ENCODE measurements at places on chromosomes 6 and 20.
A peak's percentile ranks its signal among the peaks of the same experiment; 100 is the strongest.

DNA sequence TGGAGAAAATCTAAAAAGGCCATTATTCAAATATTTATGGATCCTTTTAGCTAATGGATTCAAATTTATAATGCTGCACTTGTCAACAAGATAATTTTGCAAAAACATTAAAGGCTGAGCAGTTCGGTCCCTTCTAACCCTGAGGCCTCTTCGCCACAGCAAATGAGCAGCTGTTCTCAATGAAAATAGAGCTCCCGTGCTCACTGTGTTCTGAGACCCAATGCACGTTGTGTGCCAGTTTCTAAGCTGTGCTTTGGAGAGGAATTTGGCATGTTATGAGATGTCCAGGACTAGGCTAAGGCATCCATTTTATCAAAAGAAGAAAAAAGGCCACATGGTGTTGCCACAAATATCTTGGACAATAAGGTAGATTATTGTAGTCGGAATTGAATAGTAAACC lies 220.1 kb upstream of the TSHZ2 start:
- DNase-seq, result no peak

DNA sequence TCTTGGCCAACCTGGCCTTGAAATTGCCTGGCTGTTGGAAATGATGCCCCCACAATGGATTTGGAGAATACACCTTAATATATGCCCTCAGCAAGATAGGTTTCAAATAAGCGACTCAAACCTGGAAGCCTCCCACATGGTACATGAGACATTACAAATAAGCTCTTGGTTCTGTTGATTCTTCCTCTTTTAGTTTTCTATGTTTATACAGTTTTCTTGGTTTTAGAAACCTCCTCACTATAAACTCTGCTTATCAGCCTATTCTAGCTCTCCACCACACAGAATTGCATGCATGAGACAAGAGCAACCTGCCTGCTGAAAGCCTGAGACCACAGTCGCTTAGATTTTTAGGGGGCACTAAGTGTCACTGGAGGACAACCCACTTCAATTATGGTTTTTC lies 108.8 kb upstream of the PREP start:
- DNase-seq, result no peak

- no peak for DNase-seq
Measured at GRCh38 chr6:63649269-63649668, 13.7 kb downstream of the PHF3 start.

- peak; percentile 42 for DNase-seq
Measured at GRCh38 chr6:167485186-167485978, 160.5 kb downstream of the TTLL2 start.

DNA sequence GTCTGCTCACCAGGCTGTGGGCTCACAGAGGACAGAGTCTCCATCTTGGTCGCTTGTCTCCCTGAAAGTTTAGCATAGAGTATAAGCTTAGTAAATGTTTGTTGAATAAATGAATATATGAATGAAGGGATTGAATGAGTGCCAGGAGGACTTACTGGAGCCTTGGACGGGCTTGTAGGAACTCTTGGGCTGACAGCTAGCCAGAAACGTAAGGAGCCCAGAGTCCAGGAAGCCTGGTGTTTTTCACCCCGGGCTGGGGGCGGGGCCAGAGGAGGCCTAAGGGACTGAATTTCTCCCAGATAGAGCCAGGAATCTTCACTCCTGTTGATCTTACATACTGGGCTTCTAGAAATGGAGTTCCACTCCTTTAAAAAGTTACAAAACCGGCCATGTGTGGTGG lies 68.5 kb upstream of the SRSF6 start:
- DNase-seq, result peak; percentile 26

DNA sequence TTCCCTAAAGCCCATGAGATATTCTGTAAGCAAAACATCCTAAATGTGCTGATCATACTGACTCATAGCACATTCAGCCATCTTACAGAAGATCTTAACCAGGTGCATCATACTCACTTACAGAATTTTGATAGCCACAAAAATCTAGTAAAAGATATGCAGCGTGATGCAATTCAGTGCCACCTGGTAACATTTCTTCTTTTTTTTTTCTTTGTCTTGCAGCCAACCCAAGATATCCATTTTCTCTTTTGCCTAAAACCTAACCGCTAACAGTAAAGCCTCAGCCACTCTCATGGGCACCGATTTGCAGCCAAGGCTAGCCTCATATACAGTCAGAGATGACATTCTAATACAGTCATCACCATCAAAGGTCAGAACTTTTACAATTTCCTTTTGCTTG lies 293.3 kb downstream of the HACE1 start:
- no peak for DNase-seq

- DNase-seq, result no peak
Measured at GRCh38 chr6:28693033-28693750, 167.5 kb downstream of the GPX5 start.

GRCh38 chr6:13001927-13002326 lies 285.4 kb downstream of the PHACTR1 start:
- DNase-seq, result no peak

GRCh38 chr6:159203304-159204005 lies 34.3 kb downstream of the FNDC1 start:
- DNase-seq, result no peak

- DNase-seq, result no peak
Measured at GRCh38 chr6:120938876-120939472, 395.3 kb downstream of the TBC1D32 start.

DNA sequence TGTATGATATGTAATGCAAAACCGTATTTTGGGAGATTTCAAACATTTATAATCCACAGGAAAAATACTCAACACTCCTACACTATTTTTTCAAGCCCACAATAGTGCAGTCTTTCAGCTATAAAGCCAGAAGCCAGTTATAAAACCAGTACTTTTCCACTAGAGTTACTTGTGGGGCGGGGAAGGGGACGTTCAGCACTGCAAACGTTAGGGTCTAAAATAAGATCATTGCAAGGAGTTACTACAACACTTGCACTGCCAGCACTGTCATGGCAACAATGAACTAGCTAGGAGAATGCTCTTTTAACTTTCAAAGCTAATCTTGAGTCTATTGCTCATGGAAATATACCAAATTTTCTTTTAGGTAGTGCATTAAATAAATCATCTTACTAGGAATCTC lies 14.7 kb downstream of the SESN1 start:
- peak; percentile 63 for DNase-seq

DNA sequence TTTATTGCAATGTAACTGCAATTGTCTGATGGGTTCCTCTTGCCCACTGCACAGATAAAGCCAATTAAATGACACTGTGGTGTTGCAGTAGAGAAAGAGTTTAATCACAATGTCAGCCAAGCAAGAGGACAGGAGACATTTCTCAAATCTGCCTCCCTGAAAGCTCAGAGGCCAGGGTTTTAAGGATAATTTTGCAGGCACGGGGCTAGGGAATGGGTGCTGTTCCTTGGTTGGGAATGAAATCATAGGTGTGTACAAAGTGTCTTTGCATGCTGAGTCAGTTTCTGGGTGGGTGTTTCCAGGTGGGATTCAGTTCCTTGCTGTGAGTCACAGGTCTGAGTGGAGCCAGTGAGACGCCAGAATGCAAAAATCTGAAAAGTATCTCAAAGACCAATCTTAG lies 271.4 kb downstream of the DOK5 start:
- no peak for DNase-seq

DNA sequence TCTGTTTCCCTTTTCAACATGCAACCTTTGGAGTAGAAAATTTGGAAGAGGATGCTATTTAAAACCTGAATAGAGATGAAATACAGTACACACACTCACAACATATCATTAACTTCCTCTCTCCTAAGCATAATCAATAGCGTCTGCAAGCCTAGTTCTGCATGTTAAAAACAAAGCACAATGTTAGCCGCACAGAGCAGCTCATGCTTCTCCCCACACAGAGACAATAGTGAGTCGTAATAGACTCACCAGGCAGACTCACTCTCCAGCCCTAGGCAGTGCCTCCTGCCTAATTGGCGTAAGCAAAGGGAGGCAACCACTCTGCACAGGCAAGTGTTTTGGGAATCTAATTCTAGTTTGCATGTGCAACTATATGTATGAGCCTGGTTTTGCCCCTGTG lies 45.8 kb upstream of the ARID1B start:
- DNase-seq, result no peak

DNA sequence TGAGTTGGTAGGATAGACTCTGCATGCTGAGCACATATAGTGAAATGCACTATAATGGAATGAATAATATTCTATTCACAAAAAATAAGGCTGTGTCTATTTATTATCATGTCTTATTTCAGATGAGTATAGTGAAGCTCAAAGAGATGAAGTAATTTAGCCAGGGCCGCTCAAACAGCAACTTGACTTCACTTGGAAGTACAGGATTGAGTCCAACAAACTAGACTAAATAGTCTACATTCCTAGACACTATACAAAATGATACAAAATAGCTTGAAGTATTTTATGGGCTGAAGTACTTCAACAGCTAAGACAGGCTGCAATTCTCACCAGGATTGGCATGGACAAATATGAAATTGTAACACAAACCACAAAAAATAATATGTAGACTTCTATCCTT lies 144.5 kb upstream of the DST start:
- DNase-seq, result no peak

DNA sequence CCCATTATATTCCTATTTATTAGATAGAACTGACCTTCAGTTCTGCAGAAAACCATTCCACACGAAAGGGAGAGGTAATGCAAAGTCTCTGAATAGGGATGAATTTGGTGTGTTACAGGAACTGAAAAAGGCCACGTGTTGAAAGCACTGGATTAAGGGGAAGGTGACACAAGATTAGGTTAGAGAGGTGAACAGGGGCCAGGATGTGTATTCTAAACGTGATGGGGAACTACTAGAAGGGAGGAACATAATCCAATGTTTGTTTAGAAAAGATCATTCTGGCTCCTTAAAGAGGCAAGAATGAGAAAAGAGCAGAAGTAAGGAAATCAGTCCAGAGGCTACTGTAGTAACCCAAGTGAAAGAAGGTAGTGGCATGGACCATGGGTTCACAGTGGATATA lies 6.3 kb upstream of the ZKSCAN8 start:
- no peak for DNase-seq

GRCh38 chr6:32177183-32177787 lies 920 bp upstream of the RNF5 start:
- no peak for DNase-seq

GRCh38 chr20:52404671-52405070 lies 213.1 kb upstream of the ZFP64 start:
- DNase-seq, result no peak

- peak; percentile 44 for DNase-seq
Measured at GRCh38 chr20:13220194-13220903, 725 bp upstream of the ISM1 start.

DNA sequence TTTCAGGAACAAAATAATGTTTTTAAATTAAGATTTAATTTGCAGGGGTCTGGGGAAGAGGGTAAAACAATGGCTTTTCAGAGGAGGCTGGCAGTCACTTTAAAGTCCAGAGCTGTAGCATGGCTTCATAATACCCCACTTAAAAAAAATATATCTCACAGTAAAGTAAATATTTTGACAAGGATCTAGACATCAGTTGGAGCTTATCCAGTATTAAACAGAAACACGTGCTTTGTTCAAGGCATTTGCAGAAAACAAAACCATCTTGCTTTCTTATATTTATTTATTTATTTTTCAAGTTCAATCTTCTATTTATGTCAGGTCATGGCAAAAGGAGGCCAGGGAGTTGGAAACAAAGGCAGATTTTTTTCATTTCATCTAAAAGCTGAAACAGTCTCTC lies 53.3 kb upstream of the PRL start:
- no peak for DNase-seq

DNA sequence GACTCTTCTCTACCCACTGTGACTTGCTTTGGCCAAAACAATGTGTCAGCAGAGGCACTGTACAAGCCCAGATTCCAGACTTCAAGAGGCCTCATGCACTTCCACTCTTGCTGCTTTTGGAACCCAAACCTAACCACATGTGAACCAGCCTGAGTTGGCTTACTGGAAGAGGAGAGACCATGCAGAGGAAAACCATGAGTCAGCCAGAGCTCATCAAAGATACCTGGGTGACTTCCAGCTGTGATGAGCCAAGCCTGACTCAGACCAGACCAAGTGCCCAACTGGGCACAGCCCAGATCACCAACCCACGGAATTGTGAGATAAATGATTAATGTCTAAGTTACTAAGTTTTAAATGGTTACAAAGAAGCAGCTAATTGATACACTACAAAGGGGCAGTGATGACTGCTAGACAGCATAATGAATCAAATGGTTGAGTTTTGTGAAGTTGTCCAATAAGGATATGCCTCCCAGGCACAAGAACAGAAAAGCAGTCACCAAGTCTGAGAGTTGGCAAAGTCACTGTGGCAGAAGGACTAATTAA lies 16.2 kb upstream of the BEND6 start:
- DNase-seq, result no peak

DNA sequence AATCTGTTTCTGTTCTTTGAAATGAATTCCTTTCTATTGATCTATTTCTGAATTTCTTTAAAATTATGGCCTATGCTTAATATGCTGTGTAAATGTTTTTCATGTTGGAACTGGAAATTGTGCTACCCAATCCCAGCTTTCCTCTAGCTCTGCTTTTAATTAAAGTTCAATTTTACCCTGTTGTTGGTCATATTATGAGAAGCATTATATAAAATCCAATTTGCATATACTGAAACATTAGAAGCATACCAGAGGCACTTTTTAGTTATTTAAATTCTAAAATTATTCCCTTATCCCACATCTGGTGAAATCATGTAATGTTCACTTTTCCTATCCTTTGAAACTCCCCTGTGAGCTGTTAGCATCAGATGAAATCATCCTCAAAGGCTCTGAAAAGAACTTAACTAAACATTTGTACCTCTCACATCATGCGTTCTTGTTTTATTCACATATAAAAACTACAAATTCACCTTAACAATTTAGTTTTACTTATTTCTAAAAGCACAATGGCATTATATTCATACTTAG lies 160.6 kb upstream of the COL21A1 start:
- DNase-seq, result no peak

DNA sequence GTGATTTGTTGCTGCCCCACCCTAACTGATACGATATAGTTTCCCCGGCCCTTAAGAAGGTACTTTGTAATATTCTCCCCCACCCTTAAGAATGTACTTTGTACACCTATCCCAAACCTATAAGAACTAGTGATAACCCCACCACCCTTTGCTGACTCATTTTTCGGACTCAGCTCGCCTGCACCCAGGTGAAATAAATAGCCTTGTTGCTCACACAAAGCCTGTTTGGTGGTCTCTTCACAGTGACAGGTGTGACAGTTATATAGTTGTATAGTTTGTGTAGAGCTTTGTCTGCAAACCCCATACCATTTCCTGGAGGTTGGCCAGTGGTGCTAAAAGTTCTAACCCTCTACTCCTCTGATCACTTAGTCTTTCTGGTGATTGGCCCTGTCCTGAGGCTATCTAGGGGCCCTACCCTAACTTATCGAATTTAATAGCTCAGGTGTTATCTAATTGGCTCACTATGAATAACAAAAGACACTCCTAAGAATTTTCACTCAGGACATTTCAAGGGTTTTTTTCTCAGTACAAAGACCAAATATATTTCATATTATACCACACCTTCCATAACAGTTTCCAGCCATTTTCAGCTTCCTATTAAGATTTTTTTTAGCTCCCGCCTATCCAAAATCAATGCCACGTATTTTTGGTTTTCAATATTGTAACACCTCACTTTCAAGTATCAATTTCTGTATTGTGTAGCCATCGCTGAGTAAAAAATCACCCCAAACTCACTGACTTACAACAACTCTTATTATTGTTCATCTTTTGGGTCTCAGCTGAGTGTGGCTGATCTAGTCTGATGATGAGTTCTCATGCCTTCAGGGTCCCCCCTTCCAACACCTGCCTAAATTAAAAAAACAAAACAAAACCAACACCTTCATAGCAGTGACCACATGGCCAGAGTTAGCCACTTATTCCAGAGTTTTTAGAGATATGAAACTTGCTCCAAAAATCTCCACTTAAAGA lies 9.8 kb upstream of the BTN1A1 start:
- DNase-seq, result no peak

- DNase-seq, result no peak
Measured at GRCh38 chr6:54768494-54768893, 78.1 kb upstream of the FAM83B start.

- no peak for DNase-seq
Measured at GRCh38 chr6:136249336-136249735, 775 bp downstream of the MTFR2 start.
